ENCODE measurements at places on chromosomes 2 and 18. TPM values are rescaled to one million over a fixed set of nuclear protein-coding genes. Genes with fewer than 3 reads are reported as not detected.

PSMA8 gene
- 0.75 TPM for total RNA-seq

SLC9A4 gene
- 0.08 TPM for total RNA-seq

CCBE1 gene
- total RNA-seq: not detected

OTX1 gene
- not detected for total RNA-seq

ABCG5 gene
- total RNA-seq: not detected

APCDD1 gene
- not detected for total RNA-seq

COLEC12 gene
- total RNA-seq: 0.28 TPM

GKN2 gene
- not detected for total RNA-seq

MOB4 gene
- 20.2 TPM for total RNA-seq

ALLC gene
- not detected for total RNA-seq
